ENCODE measurements at places on chromosomes 3 and 15.

DNA sequence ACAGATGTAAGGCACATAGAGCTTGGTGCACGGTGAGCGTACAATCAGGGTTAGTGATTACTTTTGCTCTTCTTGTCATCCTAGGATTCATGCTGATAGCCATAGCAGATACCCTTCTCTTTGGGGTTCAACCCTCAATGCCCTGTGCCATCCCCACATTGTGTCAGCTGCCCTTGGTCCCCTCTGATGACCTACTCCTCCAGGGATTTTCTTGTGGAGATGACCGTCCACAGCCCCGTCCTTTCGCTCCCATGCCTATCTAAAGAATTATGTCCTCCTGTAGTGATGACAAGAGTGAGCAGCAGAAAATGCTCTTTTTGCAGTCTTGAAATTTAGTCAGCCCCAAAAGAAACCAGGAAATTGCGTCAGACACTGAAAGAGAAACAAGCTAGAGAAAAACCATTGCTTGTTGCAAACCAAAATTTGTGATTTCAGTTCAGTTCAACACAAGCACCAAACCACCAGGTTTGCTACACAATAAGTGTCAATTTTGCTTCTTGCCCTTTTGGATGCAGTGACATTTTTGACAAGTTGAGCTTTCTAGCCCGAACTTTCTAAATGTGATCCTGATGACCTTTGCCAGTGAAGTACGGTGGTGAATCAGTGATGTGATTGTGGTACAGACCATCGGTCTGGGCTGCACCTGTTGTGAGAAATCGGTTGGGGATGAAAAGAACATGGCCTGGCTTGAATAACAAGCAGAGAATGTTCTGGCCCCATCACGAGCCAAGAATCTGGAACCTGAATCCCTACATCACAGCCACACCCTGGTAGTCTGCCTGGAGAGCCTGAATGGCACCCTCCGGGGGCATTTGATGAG is 41.3 kb downstream of the CMTM7 start:
- peak; percentile 31 for DNase-seq

GRCh38 chr3:20080956-20081554 is 40.8 kb downstream of the KAT2B start:
- peak; percentile 13 for DNase-seq

- peak; percentile 83 for DNase-seq
Measured at GRCh38 chr3:106006001-106006400, 137.2 kb upstream of the CBLB start.

DNA sequence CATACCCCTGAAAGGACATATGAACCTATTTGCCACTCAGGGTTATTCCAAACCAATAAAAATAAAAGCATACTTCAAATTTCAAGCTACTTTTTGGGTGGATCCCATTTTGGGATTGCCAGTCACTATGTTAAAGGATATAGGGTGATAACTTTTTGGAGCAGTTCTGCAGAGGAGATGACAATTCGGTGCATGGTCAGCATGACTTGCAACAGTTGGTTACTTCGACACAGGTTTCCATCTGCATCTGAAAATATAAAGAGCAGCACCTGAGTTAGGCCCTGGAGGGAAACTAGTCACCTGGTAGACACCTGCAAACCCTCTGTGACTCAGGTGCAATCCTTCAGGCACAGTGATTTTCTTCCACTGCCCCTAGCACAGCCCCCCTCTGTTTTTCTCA is 38.5 kb downstream of the RASGRP1 start:
- DNase-seq, result no peak

- no peak for DNase-seq
Measured at GRCh38 chr15:38192496-38192895, 60.1 kb upstream of the SPRED1 start.

DNA sequence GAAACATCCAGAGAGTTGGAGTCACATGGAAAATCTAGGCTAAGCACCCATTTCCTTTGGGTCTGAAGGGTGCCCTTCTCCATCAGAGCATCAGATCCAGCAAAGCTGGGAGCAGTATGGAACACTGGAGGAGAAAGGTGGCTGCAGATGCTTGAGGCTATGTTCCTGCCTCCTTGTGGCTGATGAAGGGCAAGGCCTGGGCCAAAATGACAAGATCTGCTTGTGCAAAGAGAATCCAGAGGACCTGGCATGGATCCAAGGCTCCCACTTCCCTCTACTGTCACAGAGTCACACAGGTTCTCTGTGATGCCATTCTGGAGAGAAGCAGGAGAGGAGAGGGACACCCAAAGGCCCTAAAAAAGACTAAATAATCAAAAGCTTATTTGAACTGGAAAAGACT is 9.2 kb upstream of the ATP8B4 start:
- peak; percentile 11 for DNase-seq

- no peak for DNase-seq
Measured at GRCh38 chr3:181998828-181999227, 287.1 kb downstream of the SOX2 start.

- DNase-seq, result peak; percentile 39
Measured at GRCh38 chr3:51384055-51384725, 901 bp upstream of the MANF start.

- DNase-seq, result no peak
Measured at GRCh38 chr15:36784098-36784670, 204.8 kb downstream of the CDIN1 start.

- DNase-seq, result no peak
Measured at GRCh38 chr3:138717348-138717747, 108.8 kb downstream of the FAIM start.

- peak; percentile 40 for DNase-seq
Measured at GRCh38 chr3:159844801-159845261, 143.8 kb upstream of the IL12A start.

DNA sequence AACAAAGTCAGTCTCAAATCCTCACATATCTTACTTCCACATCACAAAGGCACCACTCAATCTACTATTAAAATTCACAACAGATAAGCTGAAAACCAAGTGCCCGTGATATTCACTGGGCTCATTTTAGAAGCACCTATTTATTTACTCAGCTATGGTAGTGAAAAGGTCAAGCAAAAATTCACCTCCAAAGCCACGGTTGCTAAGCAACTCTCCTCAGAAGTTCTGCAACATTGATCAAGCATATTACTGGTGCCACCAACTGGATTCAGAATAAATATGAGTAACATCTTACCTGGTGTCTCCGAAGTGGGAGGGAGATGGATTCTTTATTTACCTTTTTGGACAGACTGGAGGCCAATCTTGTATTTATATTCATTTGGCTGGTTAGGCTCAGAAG is 714.8 kb downstream of the FHIT start:
- no peak for DNase-seq

GRCh38 chr3:39281533-39281932 is 1.7 kb upstream of the CX3CR1 start:
- DNase-seq, result no peak

DNA sequence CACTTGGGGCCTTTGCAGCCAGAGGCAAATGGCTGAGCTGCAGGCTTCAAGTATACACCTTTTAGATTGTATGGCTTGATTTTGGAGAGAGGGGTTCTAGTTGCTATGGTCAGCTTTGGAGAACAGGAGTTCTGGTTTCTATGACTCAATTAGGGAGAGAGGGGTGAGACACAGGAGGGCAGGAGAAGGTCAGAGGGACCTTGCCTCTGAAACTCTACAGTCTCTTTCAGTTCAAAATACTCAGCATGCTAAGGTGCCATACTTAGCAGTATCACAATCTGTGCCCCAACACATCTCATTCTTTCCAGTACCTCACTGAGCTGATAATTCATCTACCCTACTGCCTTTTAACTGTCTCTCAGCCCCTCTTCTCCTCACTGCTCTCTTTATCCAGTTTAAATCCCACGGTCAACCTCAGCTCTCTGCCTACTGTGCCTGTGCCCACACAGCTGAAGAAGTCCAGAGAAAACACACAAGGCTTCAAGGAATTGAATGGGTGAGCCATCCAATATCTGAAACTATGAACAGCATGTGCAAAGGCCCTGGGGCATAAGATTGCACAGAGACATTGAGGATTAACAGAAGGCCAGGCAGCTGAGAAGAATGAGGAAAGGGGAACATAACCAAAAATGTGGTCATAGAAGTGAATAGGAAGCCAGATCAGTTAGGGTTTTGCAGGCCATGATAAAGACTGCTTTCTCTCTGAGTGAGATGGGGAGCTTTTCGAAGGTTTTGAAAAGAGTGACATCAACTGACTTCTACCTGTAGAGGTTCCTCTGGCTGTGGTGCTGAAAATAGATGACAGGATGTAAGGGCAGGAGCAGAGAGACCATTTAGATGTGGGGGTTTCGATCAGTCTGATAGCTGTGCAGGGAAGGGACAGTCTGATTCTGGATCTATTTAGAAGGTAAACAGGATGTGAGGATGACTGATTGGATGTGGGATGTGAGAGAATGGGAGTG is 54.5 kb upstream of the C3orf80 start:
- no peak for DNase-seq

DNA sequence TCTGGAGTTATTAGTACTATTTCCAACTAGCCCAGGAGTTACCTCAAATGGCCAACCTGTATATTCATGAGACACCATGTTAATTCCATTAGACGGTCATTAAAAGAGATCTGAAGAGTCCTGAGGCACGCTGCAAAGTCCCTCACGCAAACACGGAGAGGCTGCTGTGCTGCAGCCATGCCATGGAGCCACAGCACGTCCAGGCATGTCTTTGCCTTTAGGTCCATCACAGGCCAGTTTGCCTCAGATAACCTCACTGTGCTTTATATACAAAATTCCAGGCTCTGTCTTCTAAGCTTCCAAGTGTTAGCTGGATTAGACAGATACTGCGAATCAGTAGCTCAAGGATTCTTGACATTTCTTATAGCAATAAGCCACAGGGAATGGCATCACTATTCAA is 9.8 kb upstream of the PLAAT1 start:
- no peak for DNase-seq

DNA sequence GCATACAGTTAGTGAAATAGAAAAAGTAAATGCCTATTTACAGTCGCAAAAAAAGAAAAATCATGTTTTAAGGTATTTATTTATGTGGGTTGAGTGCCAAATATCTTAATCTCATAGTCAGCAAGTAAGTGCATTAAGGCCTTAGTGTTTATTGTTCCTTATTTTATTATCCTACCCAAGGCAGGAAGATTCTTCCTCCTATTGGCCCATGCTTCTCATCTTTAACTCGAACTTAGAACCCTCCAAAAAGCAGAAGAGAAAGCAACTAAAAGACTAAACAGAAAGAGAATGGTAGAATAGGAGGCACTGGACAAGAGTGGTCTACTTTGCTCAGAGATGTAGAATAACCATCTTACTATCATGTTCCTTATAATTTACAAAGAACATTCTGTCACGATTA is 7.5 kb downstream of the RFX7 start:
- peak; percentile 22 for DNase-seq

- no peak for DNase-seq
Measured at GRCh38 chr3:153096731-153097131, 65.3 kb upstream of the RAP2B start.

DNA sequence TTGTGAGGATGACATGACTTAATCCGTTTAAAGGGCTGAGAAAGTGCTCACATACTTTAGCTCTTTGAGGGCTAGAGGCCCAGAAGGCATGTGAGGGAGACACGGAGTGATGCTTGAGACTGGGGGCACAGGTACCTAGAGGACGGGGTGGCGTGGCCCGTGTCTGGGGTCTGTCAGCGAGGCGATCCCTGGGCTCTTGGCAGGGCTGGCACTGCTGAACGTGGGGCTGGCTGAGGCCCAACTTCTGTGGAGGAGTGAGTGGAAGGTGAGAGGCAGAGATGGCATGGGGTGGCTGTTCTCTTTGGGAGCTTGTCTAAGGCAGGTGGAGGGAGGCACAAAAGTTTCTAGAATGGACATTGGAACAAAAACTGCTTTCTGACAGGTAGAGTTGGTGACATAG is 9.5 kb downstream of the SEMA4B start:
- DNase-seq, result no peak

- no peak for DNase-seq
Measured at GRCh38 chr3:125207949-125208568, 4.5 kb downstream of the SLC12A8 start.

GRCh38 chr3:107496855-107497254 is 25.9 kb upstream of the BBX start:
- DNase-seq, result no peak

DNA sequence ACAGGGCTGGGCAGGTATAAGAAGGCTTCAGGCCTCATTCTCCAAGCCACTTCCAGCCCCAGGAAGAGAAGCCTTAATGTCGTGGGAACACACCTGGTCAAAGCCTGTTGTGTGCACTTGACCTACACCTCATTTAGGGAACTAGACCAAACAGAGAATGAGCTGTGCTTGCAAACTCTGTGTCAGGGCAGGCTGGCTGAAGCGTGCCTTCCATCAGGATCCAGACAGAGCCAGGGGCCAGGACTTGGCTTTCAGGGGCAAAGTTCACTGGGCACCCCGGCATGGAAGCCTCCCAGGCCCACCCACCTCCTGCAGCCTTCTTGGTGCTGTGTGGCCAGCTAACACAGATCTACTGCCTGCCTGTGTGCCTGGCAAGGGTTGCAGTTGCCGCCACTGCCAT is 11.5 kb downstream of the RBPMS2 start:
- DNase-seq, result no peak

GRCh38 chr3:11407644-11408043 is 135.4 kb downstream of the ATG7 start:
- no peak for DNase-seq

GRCh38 chr3:40129981-40130380 is 179.5 kb upstream of the EIF1B start:
- DNase-seq, result no peak

- DNase-seq, result no peak
Measured at GRCh38 chr3:8452112-8452511, 49.5 kb upstream of the LMCD1 start.

DNA sequence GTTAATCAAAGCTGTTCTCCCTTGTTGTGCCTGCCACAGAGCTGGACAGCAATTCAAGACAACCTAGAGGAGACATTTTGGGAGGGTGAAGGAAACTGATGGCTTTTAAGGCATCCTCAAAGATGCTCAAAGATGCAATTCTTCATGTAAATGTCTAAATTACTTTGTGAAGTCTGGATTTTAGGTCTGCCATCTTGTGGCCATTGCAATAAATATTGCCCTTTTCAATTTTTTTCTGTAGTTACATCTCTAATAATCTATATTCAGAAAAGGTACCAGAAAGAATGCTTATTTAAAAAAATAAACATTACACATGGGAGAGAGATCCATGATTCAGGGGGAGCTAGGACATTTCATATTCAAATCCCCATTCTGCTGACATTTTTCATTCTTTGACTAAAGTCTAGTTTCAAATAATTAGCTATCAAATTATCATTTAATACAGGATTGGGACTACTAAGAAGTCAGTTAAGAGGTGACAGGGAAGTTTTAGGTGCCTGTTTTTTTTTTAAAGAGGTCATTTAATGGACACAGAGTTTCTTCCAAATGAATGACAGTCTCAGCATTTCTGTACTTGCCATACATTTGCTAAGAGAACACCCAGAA is 259.8 kb upstream of the WNT5A start:
- DNase-seq, result peak; percentile 40

Measured in EH (cell line).